ENCODE measurements at places on chromosomes 4 and X.

- no peak for DNase-seq
Measured at GRCh38 chr4:40454816-40455215, 119.7 kb downstream of the CHRNA9 start.

DNA sequence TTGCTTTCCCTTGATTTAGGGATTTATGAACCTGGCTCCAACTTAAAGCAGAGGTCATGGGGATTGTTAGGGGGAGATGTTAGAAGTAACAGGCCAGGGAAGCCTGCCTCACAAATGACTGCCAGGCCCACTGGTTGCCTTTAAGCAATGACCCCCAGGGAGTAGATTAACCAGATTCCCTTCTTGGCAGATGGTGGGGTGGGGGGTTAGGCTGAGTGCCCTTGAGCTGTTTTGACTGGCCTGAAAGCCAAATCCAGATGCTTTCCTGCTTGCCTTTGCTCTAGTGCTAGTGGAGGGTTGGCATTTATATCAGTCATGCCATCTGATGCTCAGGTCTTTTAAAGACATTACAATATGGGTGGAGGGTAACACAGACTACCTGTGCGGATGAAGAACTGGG lies 128.1 kb downstream of the TMEM164 start:
- no peak for DNase-seq

- no peak for DNase-seq
Measured at GRCh38 chr4:168717847-168718246, 221.0 kb downstream of the PALLD start.

GRCh38 chr4:42216664-42217063 lies 64.2 kb upstream of the BEND4 start:
- DNase-seq: no peak

- no peak for DNase-seq
Measured at GRCh38 chrX:30312858-30313257, 3.7 kb upstream of the NR0B1 start.
